ENCODE measurements at places on chromosomes 7 and 10.
A peak's percentile ranks its signal among the peaks of the same experiment; 100 is the strongest.

DNA sequence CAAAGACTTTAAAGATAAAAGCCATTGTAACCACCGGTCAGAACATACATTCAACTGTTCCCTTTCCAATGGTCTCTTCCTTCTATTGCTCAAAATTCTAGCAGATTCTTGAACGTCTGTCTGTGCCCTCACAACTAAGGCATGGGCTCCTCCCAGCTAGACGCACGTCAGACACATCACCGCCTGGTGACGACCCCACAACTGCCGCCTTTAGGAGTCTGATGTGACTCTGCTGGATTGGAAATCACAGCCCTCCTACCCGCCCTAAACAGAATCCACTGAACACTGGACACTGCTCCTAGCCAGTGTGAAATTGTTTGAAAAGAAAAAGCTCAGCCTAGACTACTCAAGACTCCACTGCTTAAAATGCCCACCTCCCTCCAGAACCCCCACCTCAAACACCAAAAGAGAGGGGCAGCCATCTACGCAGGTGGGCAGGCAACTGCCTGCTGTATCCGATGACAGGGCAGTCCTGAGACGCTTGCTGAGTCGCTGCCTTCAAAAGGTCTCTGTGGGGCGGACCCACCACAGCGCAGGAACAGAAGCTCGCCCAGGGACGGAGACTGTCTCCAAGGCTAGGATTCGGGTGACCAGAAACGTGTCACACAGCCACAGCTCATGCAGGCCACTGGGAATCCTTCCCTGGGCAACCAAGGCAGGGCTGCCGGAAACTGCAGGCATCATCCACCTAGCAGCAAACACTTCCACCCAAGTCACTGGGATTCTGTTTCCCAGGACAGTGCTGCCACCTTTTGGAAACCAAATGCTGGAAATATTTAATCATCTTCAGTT is 34.7 kb downstream of the GSDME start:
- no peak for DNase-seq

GRCh38 chr10:52755297-52756062 is 17.1 kb downstream of the MBL2 start:
- DNase-seq, result no peak

- DNase-seq, result no peak
These were observed 25.4 kb downstream of the CYP2C9 start for GRCh38 chr10:94963901-94964300.

DNA sequence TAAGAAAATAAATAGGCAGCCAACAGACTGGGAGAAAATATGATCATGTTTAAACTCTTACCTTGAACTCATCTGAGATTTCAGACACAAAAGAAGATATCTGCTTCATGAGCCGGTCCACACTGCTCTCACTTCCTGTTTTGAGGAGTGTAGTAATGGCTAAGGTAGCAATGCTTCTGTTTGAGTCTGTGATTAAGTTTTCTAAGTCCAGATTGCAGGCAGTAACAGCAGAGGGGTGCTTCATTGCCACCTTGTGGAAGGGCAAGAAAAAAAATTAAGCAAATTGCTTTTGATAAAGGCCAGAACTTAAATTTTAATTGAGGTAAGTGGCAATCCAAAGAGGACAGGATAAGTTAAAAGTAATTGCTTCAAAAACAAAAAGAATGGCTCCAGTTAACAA is 69.1 kb downstream of the MEST start:
- no peak for DNase-seq

GRCh38 chr10:10850214-10850613 is 167.5 kb upstream of the CELF2 start:
- DNase-seq, result no peak

- DNase-seq, result peak; percentile 64
These were observed 219.8 kb downstream of the MAD1L1 start for GRCh38 chr7:2012981-2013380.

Measured in left hindlimb (tissue), 1 donor.